ENCODE measurements at places on chromosomes 6 and 20.

GRCh38 chr20:40254023-40254772 is 434.8 kb downstream of the MAFB start:
- no peak for DNase-seq

DNA sequence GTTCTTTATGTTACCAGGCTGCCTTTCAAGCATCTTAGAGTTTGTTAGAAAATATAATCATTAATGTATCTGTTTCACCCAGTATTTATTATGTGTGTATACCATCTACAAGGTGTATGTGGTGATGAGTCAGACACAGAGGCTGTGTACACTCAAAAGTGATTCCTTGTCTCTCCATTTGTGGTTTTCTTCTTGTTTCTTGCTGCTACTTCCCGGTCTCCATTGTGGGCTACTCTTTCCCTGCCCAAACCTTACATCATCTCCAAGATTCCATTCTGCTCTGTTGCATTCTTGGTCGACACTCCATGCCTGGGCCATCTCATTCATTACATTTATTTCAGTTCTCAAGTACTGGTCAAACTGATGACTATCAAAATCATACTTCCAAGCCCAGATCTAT is 182.2 kb upstream of the STXBP5 start:
- no peak for DNase-seq

- no peak for DNase-seq
Observed at GRCh38 chr20:34345402-34345736, 17.7 kb upstream of the ITCH start.

- DNase-seq = no peak
Observed at GRCh38 chr6:110221738-110222137, 41.5 kb downstream of the CDC40 start.

GRCh38 chr20:50478162-50478990 is 31.8 kb upstream of the PTPN1 start:
- DNase-seq = peak; percentile 52

GRCh38 chr6:81995548-81996289 is 243.2 kb upstream of the TENT5A start:
- no peak for DNase-seq

GRCh38 chr6:30954631-30955366 is 14.0 kb downstream of the MUCL3 start:
- DNase-seq = no peak

- no peak for DNase-seq
Observed at GRCh38 chr20:22597303-22597702, 12.9 kb upstream of the FOXA2 start.

DNA sequence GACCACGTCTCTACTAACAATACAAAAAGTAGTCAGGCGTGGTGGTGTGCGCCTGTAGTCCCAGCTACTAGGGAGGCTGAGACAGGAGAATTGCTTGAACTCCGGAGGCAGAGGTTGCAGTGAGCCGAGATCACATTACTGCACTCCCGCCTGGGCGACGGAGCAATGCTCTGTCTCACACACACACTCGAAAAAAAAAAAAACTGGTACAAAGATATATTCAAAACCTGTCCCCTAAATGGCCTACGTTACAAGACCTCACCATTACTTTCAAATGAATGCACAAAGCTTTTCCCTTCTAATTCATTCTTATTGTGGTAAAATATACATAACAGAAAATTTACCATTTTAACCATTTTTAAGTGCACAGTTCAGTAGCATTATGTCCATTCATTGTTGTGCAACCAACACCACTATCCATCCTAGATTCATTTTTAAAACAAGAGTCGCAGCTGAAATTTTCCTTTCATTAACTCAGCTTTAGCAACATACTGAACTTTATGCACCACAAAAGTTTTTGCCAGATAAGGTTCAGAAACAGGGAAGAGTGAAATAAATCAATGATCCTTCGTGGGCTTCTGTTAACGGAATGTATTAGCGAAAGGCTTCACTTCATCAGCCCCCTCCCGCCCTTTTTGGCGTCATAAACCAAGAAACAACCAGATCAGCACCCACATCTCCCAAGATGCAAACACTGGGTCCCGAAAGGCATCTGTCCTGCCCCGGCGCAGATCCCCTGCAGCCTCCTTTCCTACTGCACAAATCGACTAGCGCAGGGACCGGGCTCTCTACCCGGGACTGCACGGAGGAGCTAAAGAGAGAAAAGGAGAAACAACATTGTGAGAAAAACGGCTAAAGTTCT is 825 bp upstream of the FAM135A start:
- DNase-seq = no peak

DNA sequence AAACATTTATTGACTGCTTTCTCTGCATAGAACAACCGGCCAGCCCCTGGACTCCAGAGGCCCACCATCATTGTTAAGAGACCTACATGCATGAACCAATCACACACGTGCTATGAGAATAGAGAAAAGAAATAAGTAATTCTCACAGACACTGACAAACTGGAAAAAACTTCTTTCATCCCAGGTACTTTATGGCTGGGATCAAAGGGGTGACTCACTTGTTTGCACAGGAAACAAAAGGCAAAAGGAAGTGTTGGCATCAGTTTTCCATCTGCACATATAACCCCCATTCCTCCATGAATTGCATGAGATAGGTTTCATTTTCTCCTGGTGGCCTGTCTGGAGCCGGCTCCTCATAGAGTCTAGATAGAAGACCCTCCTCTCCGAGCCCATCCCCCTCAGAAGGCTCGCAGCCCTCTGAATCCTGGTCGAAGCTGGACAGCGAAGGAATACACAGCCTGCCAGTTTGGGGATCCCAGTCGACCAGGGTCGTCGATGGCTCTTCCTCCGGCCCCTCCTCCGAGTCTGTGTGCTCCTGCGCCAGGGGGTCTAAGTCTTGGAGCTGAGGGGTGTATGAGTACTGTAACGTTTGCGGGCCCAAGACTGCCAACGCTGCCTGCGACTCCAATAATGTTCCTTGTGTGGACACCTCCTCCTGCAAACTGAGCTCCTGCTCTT is 43.3 kb downstream of the IL20RA start:
- no peak for DNase-seq

DNA sequence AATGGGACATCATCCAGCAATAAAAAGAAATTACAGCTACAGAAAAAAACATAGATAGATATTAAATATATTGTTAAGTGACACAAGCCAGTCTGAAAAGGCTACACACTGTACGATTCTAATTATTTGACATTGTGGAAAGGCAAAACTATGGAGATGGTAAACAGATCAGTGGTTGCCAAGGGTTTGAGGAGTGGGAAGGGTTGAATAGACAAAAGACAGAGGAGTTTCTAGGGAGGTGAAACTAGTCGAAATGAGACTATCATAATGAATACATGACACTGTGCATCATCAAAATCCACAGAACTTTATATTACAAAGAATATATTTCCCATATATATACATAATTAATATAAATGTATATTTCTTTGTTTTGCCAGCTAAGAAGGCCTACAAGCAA is 9.8 kb downstream of the EPM2A start:
- DNase-seq = no peak

DNA sequence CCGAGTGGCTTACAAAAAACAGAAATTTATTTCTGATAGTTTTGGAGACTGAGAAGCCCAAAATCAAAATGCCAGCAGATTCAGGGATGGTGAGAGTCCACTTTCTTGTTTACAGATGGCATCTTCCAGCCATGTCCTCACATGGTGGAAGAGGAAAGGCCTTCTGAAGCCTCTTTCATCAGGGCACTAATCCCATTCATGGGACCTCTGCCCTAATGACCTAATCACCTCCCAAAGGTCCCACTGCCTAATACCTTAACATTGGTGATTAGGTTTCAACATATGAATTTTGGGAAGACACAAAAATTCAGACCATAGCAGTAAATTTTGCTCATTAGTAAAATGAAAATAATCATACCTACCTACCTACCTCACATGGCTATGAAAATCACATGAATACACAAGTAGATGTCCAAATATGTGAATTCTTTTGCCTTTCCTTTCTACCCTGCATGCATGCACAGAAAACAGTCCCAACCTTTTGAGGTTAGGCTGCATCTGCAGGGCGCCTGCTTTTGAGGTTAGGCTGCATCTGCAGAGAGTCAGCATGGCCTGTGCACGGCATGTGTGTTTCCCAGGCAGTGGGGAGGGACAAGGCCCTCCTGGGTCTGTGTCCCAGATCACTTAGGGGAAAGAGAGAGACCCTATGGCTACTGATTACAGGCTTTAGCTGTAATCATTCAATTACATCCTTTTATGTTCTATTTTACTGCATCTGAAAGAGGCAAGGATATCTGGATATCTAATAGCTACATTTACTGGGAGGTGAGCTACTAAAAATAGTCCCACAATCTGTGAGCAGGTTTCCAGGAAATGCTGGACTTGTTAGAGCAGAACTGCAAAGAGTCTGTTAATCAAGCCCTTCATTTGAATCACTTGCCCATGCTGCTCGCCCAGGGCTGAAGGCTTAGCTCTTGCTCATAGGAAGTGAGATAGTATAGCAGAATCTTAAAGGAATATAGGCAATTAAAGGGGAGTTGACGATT is 497.7 kb upstream of the MARCKS start:
- no peak for DNase-seq

GRCh38 chr6:138007014-138007472 is 100.2 kb downstream of the PERP start:
- DNase-seq = no peak

- DNase-seq = no peak
Observed at GRCh38 chr20:50883856-50884255, 47.4 kb downstream of the ADNP start.

DNA sequence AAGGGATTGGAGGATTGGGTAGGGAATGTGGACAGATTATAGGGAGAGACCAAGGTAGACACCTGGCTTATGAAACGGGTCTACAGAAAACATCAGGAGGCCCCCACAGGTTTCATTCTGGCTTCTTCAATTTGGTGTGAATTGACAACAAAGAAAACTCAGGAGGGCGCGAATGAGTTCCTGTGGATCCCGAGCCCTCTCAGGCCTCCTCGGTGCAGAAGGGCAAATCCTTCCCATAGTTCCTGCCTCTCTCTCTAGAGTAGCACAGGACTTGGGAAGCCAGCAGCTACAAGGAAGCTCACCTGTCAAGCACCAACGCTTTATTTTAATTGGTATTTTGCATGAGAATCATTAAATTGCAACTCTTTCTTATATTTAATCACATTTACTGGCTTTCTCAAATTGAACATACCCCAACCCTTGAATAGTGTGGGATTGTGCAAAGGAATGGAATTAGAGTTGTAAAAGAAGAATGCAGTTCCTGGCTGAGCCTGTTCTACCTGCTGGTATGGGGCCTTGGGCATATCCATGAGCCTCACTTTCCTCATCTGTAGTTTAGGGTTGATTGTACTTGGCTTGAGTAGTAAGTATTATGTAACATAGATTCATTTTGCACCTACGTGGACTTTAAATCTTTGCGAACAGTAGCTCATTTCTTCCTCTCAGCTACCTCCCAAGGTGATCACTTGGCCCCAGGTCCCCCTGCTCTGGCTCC is 56.4 kb upstream of the PHACTR2 start:
- DNase-seq = no peak

DNA sequence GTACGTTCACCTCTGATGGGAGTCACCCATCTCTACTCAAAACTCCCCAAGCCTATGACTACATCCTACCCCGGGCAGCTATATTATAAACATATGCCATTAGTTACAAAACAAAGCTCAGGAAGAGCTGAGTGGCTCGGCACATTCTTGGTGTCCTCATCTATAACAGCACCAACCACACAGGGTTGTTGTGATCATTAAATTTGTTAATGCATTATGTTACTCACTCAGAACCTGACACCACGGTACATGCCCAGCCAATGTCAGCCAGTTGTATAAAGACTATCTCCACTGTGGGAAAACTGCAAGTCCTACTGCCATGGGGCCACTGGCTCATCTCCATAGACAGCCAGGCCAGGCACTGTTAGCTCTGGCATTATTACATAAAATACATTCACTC is 7.7 kb downstream of the CDK5RAP1 start:
- DNase-seq = no peak

- no peak for DNase-seq
Observed at GRCh38 chr6:3247255-3248146, 11.2 kb upstream of the PSMG4 start.

DNA sequence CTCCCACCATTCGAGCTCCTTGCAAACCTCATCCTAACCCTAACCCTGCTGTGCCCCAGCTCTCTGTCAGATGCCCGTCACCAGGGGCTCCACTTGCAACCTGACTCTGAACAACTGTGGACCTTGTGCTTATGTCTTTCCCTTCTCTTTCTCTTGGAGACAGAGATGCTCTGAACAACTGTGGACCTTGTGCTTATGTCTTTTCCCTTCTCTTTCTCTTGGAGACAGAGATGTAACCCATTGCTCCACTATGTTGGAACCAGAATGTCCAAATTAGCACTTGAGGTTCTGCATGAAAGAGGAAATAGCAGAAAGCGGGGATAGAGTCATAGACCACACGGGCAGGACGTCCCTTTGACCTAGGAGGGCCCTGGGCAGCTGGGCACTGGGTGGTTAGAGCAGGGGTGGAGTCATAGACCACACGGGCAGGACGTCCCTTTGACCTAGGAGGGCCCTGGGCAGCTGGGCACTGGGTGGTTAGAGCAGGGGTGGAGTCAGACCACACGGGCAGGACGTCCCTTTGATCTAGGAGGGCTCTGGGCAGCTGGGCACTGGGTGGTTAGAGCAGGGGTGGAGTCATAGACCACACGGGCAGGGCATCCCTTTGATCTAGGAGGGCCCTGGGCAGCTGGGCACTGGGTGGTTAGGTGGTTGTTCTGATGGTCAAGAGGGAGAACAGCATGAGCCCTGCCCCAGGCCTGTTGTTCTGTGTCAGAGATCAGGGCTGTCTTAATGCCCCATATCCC is 22.2 kb downstream of the PCMTD2 start:
- no peak for DNase-seq

DNA sequence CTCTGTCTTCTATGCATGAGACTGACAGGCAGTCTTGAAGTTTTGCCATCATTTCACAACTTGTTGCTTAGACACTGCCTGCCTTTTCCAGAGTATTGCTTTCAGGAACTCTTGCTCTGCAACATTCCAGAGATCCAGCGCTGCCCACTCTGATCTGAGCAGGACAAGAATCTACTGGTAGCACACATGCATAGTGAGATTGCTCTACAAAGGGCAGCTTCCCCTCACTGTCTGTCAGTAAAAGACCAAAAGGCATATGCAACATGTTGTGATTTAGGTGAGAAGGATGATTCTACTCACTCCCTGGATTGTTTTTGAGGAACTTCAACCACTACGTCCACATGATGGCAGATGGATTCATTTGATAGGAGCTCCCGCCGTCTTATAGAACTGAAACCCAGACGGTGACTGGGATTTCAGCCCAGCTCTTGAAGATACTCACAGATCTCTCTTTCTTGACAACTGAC is 259.1 kb downstream of the ARID1B start:
- no peak for DNase-seq

- no peak for DNase-seq
Observed at GRCh38 chr6:118260833-118261232, 287.3 kb upstream of the PLN start.

DNA sequence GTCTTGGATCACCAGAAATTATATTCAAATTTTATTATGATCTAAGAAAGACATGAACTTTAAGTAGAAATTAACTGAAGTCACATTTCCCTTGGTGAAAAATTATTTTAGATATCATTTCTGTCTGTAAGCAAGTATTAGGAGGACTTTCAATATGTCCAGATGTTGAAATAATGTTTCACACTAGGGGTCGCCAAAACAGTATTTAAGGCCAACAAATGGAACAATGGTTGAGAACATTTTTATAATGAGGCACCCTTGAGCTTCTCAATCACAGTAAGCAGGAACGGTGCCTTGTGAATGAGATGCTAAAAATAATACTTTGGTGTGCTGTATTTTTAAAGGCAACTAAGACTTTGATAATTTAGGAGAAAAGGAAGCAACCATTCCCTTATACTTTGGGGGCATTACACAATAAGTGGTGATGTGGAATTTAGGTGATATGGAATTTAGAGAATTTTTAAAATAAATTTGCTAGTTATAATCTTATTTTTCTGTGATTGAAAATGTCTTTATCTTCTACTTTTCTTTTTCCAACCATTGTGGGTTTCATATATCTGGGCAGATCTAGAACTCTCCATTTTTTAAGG is 9.6 kb upstream of the SF3B5 start:
- DNase-seq = peak; percentile 29

All from activated CD4-positive, CD25-positive, alpha-beta regulatory T cell treated with anti-CD3 and anti-CD28 coated beads, Interleukin-2, amount 50 U/mL, for 16 hours (primary cell).